ENCODE measurements at places on chromosomes 12 and 14. TPM values are rescaled to one million over a fixed set of nuclear protein-coding genes. Genes with fewer than 3 reads are reported as not detected.
A peak's percentile ranks its signal among the peaks of the same experiment; 100 is the strongest.

The CLEC6A gene
- not detected for total RNA-seq

The ACVRL1 gene
- total RNA-seq: 42.7 TPM

DNA sequence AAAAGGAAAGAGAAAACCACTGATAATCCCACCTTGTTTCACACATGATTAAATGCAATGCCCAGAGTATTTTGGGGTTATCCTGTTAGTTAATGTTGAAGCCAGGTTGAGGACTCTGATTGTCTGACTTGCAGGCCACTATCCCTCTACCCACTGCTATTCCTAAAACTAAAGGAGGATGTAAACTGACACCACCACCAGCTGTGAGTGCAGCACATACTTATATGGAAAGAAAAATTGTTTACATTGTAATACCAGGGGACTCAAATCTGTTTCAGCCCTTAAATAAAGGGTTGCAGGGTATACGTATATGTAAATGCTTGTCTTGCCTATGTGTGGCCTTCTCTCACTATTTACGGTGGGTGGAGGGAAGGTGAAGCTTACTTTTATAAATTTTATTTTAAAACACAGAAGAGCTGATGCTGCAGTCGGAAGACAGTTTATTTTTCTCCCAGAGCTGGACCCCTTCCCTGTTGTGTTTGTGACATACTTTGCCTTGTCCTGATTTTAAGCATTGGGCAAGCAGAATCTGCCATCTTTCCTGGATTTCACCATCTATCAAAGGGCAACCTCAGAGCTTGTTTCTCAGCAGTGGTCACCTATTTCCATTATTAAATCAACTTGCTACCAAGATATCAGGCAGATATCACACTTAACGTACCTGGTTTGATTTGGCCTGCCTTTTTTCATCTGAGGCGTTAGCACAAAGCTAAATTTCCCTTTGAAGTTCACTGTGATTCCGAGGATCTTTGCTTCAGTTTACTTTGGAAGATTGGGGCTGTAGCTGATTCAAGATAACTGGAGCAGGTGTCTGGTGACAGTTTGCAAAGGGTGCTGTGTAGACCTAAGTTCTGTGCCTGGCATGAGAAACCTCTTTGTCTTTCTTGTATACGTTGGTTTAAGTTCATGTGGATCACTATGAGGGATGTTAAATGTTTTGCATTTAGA, 25.2 kb downstream of the DAAM1 start:
- H3K4me3 ChIP-seq: no peak overlapping the region
- H3K4me1 ChIP-seq: peaks cover 46% of the 10 kb centered on the region
- no peak overlapping the region for H3K27ac ChIP-seq
- DNase-seq: no peak

GRCh38 chr12:47722136-47722834, 3.0 kb downstream of the ENDOU start:
- H3K4me1 ChIP-seq: peaks cover 55% of the 10 kb centered on the region
- peak overlapping the region; percentile 26 for H3K27ac ChIP-seq
- H3K27me3 ChIP-seq: no peaks in the 10 kb centered on the region
- no peak overlapping the region for H3K4me3 ChIP-seq

DNA sequence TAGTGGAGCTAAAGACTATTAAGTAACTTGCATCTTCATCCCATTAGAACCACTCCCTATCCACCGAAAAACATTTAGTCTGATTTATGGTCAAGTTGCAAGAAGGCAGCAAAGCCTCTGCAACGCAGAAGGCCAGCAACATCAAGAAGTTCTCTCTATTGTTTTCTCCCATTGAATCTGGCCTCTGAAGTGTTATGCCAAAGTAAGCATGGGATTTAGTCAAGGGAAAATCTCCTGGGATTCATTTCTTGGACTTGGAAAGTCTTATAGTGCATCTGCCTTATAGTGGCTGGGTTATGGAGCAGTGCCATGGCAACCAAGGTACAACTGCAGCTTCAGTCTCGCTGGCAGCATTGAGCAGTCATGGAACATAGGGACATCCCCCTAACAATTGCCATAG, 87.7 kb upstream of the KRR1 start:
- H3K27me3 ChIP-seq: no peaks in the 10 kb centered on the region
- no peak overlapping the region for H3K4me3 ChIP-seq
- H3K36me3 ChIP-seq: no peaks in the 10 kb centered on the region
- H3K4me1 ChIP-seq: no peaks in the 10 kb centered on the region

- no peak for DNase-seq
- no peaks in the 10 kb centered on the region for H3K36me3 ChIP-seq
- no peak overlapping the region for H3K27ac ChIP-seq
Observed at GRCh38 chr12:41250748-41251147, 62.6 kb downstream of the PDZRN4 start.

DNA sequence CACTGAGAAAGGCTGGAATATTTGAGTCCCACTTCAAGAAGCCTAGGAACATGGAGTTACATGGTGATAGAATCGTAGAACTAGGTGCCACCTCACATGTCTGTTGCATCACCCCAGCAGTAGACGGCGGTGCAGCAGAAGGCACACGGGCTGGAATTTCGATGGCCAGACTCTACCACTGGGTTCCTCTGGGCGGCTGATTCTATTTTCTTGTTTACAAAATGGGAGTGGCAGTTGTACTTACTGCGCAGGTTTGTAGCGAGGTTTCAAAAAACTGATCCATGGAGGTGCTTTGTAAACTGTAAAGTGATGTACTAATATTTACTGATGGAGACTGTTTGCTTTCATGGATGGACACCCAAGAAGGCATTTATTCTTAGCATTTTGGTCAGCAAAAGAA, 45.7 kb downstream of the WDR20 start:
- H3K36me3 ChIP-seq: no peaks in the 10 kb centered on the region
- no peak overlapping the region for H3K27ac ChIP-seq
- no peak for DNase-seq
- H3K27me3 ChIP-seq: no peaks in the 10 kb centered on the region
- H3K4me3 ChIP-seq: no peak overlapping the region

DNA sequence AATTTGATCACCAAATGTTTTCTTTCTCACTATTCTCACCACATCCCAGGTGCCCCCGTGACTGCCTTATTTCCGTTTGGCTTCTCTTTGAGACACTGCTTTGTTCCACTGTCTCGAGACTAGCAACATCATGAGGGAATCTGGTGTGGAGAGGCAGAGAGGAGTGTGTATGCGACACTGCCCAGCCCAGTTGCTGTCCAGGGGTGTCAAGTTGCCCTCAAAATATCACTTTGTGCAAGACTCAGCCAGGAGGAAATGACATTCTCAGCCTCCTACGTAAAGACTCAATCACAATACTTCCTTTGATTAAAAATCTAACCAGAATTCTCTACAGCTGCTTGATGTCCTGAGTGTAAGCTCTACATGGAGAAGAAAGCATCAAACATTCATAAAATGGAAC, 48.2 kb upstream of the EEA1 start:
- DNase-seq: no peak
- H3K36me3 ChIP-seq: no peaks in the 10 kb centered on the region
- H3K4me1 ChIP-seq: no peaks in the 10 kb centered on the region
- H3K27ac ChIP-seq: no peak overlapping the region
- no peaks in the 10 kb centered on the region for H3K27me3 ChIP-seq
- H3K4me3 ChIP-seq: no peak overlapping the region

- no peak for DNase-seq
- no peaks in the 10 kb centered on the region for H3K36me3 ChIP-seq
- H3K27ac ChIP-seq: no peak overlapping the region
Observed at GRCh38 chr12:99413751-99414150, 233.8 kb upstream of the GARIN6 start.

DNA sequence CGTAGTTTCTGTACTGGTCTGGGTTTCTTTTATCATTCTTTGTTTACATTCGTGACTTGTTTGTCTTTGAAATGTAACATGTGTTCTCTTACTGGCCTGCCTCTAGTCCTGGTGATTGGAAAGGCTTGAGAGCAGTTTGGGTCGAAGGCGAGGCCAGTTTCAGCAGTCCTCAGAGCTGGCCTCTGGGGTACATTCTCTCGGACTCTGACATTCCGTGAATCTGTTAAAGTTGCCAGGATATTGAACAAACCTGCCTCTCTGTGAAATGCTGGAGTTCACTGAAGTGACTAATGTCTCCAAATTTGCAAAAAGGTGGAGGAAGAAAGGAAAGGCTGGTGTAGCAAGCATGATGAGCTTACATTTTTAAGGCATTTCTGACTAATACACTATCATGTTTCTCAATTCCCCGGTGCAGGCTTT, 1.5 kb downstream of the PLEKHA5 start:
- no peak for DNase-seq
- peak overlapping the region; percentile 97 for H3K27ac ChIP-seq
- H3K36me3 ChIP-seq: no peaks in the 10 kb centered on the region
- H3K4me1 ChIP-seq: peaks cover 20% of the 10 kb centered on the region
- no peaks in the 10 kb centered on the region for H3K27me3 ChIP-seq

DNA sequence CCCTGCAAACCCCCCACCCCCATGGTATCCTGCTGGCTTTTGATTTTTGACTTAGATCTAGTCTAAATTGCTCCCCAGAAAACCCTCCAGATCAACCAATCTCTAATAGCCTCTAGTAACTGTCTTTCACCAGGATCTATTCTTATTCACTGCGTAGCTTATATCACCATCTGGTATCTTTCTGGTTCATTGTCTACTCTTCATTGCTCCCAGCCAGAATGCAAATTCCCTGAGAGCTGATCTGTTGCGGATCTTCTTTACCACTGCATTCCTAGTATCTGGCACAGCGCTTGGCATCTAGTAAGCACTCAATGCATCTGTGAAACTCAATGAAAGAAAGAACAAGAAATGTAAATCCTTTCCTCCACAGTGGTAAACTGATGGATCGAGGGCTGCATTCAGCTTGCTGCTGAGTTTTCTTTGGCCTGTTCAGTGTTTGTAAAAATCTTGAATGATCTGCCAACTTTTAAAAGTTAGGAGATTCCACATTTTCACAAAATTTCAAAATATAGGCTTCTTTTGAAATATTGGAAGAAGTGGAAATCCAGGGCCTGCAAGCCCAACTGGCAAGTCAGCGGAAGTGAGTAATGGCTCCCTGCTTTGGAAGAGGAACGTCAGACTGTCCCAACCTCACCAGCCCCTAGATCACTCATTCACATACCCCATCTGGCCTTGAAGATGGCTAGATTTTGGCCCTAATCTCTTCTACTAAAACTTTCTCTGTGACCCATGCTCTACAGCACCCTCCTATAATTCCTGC, 274.2 kb downstream of the SSPN start:
- H3K36me3 ChIP-seq: peaks cover 22% of the 10 kb centered on the region
- H3K4me1 ChIP-seq: no peaks in the 10 kb centered on the region
- no peaks in the 10 kb centered on the region for H3K27me3 ChIP-seq

- no peak for DNase-seq
- no peaks in the 10 kb centered on the region for H3K36me3 ChIP-seq
- peaks cover 96% of the 10 kb centered on the region for H3K27me3 ChIP-seq
- no peak overlapping the region for H3K4me3 ChIP-seq
Observed at GRCh38 chr14:56816574-56817391, 6.5 kb upstream of the OTX2 start.

DNA sequence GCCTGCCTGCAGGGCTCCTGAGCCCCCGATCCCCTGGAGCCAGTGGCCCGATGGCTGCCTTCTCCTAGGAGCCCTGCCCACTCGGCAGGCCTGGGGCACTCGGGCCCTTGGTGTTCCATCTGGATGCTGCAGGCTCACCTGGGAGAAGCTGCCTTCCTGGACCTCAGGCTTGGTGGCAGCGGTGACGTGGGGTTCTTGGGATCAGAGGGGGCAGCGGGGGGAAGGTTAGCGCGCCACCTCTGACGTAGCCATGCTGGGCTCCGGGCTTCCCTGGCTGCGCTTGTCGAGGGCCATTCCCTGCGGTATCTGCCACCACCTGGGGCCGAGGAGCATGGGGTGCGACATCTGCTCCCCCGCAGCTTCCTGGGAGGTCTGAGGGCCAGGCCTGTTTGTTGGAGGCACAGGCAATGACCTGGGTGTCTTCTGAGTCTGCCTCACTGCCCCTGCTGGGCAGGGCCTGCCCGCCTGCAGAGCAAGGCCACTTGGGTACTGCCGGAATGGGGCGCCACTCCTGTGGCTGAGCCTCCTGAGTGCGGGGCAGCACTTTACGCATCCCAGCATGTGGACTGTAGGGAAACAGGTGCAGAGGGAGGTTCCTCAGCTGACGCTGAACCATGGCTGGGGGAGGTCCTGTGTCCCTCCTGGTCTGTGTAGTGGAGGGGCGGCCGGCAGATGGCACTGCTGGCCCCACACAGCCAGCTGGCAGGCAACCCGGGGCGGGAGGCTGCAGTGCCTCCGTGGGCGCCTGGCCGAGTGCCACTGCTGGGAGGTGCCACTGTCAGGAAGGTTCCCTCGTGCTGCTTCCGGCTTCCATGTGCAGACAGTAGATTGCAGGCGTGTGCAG, 20.3 kb downstream of the MTA1 start:
- no peak for DNase-seq
- H3K27ac ChIP-seq: no peak overlapping the region
- no peaks in the 10 kb centered on the region for H3K27me3 ChIP-seq
- no peak overlapping the region for H3K4me3 ChIP-seq
- peaks cover 15% of the 10 kb centered on the region for H3K36me3 ChIP-seq

DNA sequence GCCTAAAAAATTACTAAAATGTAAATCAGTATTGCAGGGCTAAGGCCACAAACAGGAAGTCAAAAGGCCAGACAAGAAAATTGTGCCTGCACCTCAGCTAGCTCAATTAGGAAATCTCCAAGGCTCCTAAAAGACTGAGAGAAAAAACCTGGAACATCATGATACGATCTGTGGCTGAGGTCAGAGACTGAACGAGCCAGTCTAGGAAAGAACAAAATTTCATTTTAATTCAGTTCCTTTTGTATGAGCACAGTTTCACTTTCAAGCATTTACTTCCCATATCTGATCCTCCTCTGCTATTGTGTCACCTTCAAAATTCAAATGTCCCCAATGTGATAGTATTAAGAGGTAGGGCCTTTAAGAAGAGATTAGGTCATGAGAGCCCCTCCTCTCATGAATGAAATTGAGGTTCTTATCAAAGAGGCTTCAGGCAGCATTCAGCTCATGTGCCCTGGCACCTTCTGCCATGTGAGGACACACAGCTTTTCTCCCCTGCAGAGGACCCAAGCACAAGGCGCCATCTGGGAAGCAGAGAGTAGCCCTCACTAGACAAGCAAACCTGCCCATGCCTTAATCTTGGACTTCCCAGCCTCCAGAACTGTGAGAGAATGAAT, 14.8 kb downstream of the PRKAB1 start:
- no peaks in the 10 kb centered on the region for H3K27me3 ChIP-seq
- H3K4me1 ChIP-seq: peaks cover 8% of the 10 kb centered on the region
- no peak overlapping the region for H3K4me3 ChIP-seq
- no peak overlapping the region for H3K27ac ChIP-seq

Data from suprapubic skin (tissue), 4 donors.